ENCODE measurements at places on chromosomes 7 and 10. TPM values are rescaled to one million over a fixed set of nuclear protein-coding genes. Genes with fewer than 3 reads are reported as not detected.
A peak's percentile ranks its signal among the peaks of the same experiment; 100 is the strongest.

The SYCE1 gene
- total RNA-seq = 6.1 TPM

The MET gene
- 20.3 TPM for total RNA-seq

The PRLHR gene
- not detected for total RNA-seq

The FZD1 gene
- 14.5 TPM for total RNA-seq

The ZNF365 gene
- total RNA-seq = 0.82 TPM

The CCAR1 gene
- 49.2 TPM for total RNA-seq

The PRKAR2B gene
- 40.0 TPM for total RNA-seq

DNA sequence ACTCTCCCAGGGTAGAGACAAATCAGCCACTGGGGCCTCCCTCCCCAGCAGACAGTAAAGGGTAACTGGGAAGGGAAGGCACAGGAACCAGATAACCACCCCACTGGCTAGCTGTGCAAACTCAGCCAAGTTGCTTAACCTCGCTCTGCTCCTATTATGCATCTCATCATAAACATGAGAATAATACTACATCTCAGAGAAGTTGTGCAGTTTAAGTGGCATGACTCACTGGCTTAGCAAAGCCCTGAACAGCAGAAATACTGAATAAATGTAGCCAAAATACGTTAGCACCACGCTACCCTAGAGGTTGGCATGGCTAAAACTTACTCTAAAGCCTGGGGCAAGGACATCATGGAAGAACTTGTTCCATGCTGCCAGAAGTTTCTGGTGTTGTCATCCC, 128.1 kb upstream of the ANK3 start:
- no peak overlapping the region for H3K27ac ChIP-seq
- no peaks in the 10 kb centered on the region for H3K36me3 ChIP-seq
- DNase-seq = no peak
- H3K27me3 ChIP-seq = no peaks in the 10 kb centered on the region
- H3K4me1 ChIP-seq = no peaks in the 10 kb centered on the region

GRCh38 chr10:130016993-130017630, 53.0 kb upstream of the EBF3 start:
- DNase-seq = no peak
- no peaks in the 10 kb centered on the region for H3K36me3 ChIP-seq
- H3K4me3 ChIP-seq = no peak overlapping the region
- no peak overlapping the region for H3K27ac ChIP-seq

GRCh38 chr7:27434756-27435400, 192.3 kb downstream of the EVX1 start:
- H3K4me3 ChIP-seq = no peak overlapping the region
- no peaks in the 10 kb centered on the region for H3K4me1 ChIP-seq
- no peak overlapping the region for H3K27ac ChIP-seq

- H3K27me3 ChIP-seq = no peaks in the 10 kb centered on the region
- H3K36me3 ChIP-seq = no peaks in the 10 kb centered on the region
- no peak overlapping the region for H3K4me3 ChIP-seq
- no peaks in the 10 kb centered on the region for H3K4me1 ChIP-seq
- H3K27ac ChIP-seq = no peak overlapping the region
Measured at GRCh38 chr10:123266971-123267370, 112.8 kb downstream of the BUB3 start.

DNA sequence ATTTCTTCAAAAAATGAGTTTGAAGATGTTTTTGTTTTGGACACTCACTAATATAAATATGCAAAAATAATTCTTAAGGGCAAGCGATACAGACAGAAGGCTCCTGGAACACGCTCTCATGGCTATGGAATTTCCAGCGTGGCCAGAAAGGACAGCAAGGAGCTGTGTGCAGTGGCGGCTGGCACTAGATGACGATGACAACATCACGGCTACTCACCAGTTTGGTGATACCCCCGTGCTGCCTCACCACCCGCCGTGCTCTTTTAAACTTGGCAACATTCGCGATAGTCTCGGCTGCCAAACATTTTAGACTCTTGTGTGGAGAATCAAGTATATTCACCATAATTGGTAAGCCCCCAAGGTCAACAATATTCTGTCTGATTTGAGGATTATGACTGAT, 54.9 kb downstream of the ODAD2 start:
- H3K4me1 ChIP-seq = no peaks in the 10 kb centered on the region
- no peak for DNase-seq
- no peaks in the 10 kb centered on the region for H3K27me3 ChIP-seq
- no peak overlapping the region for H3K27ac ChIP-seq
- no peaks in the 10 kb centered on the region for H3K36me3 ChIP-seq
- H3K4me3 ChIP-seq = no peak overlapping the region

DNA sequence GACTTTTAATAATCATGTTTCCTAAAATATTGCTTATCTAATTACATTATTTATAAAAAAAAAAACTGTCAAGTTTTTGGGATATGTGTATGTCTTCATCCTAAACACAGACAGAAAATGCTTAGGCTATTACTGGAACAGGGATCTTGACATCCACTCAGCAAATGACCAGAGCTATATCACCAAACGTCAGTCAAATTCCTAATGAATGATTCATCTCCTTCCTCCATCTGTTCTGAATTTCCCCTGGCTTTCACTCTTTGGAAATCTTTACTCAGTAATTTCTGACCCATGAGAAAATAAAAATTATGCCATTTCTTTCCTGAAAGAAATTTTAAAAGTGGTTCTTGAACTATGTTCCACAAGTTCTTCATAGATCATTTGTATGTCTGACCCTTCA, 552.4 kb upstream of the KCND2 start:
- no peaks in the 10 kb centered on the region for H3K4me1 ChIP-seq
- no peak for DNase-seq
- H3K4me3 ChIP-seq = no peak overlapping the region
- H3K36me3 ChIP-seq = no peaks in the 10 kb centered on the region
- no peak overlapping the region for H3K27ac ChIP-seq

GRCh38 chr10:51564896-51565510, 134.4 kb downstream of the CSTF2T start:
- no peak for DNase-seq
- no peaks in the 10 kb centered on the region for H3K36me3 ChIP-seq
- H3K4me1 ChIP-seq = no peaks in the 10 kb centered on the region
- H3K27ac ChIP-seq = no peak overlapping the region
- H3K4me3 ChIP-seq = no peak overlapping the region

DNA sequence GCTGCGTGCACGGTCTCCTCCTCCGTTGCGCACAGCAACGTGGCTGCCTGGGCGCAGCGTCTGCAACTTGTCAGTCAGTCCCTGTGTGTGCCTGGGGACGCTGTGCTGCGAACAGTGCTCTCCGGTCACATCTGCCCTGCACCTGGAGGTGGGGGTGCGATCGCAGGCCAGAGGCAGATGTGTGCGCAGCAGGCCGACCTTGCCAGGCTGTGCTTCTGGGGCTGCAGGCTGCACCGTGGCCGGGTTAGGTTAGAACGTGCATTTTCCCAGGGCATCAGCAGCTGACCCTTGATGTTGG, 8.2 kb upstream of the GET4 start:
- no peak overlapping the region for H3K4me3 ChIP-seq
- peak overlapping the region; percentile 78 for H3K27ac ChIP-seq
- no peak for DNase-seq

DNA sequence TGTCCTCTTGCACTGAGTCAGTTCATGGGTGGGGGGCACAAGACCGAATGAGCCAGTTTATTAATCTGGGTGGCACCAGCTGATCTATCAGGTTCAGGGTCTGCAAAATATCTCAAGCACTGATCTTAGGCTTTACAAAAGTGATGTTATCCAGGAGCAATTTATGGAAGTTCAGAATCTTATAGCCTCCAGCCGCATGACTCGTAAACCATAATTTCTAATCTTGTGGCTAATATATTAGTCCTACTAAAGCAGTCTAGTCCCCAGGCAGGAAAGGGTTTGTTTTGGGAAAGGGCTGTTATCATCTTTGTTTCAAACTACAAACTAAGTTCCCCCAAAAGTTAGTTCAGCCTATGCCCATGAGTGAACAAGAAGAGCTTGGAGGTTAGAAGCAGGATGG, 33.9 kb downstream of the AKR1C8 start:
- no peaks in the 10 kb centered on the region for H3K4me1 ChIP-seq
- H3K4me3 ChIP-seq = no peak overlapping the region
- DNase-seq = no peak
- H3K27me3 ChIP-seq = no peaks in the 10 kb centered on the region

DNA sequence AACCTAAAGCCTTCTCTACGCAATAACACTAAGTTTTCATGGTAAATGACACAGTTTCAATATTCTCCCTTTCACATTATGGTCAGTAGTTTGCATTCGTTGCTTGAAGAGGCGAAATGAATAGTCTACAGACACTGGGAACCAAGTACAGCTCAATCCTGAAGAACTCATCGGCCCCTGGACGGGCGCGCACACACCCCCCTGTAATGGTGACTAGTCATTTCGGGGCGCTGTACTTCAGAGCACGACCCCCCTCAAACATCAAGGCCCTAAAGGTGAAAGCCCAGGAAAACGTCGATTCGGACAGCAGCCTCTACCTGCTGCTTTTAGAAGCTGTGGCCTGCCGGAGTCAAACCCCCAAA, 1.0 kb downstream of the NT5C2 start:
- peak overlapping the region; percentile 96 for H3K4me3 ChIP-seq
- H3K4me1 ChIP-seq = peaks cover 50% of the 10 kb centered on the region
- peak overlapping the region; percentile 98 for H3K27ac ChIP-seq
- H3K27me3 ChIP-seq = no peaks in the 10 kb centered on the region
- DNase-seq = no peak

DNA sequence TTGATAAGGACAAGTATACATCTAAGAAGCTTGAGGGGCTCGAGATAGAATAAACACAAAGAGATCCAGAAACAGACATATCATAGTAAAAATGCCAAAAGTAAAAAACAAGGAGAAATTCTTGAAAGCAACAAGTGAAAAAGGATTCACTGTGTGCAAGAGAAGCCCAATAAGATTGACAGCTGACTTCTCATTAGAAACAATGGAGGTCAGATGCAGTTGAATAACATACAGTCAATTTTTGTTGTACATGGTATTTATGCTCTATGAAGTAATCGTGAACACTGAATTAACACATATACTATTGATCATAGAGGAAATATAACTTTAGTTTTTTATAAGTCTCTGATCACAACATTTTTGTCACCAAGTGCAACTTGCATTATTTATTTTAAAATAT, 982.8 kb upstream of the SORCS1 start:
- no peak overlapping the region for H3K27ac ChIP-seq
- H3K27me3 ChIP-seq = no peaks in the 10 kb centered on the region
- H3K4me3 ChIP-seq = no peak overlapping the region
- DNase-seq = no peak
- no peaks in the 10 kb centered on the region for H3K36me3 ChIP-seq

- no peak overlapping the region for H3K4me3 ChIP-seq
- no peaks in the 10 kb centered on the region for H3K4me1 ChIP-seq
- H3K36me3 ChIP-seq = no peaks in the 10 kb centered on the region
- no peaks in the 10 kb centered on the region for H3K27me3 ChIP-seq
- DNase-seq = no peak
- no peak overlapping the region for H3K27ac ChIP-seq
Measured at GRCh38 chr7:2336626-2337299, 17.9 kb upstream of the EIF3B start.

- peak overlapping the region; percentile 63 for H3K27ac ChIP-seq
- peaks cover 57% of the 10 kb centered on the region for H3K4me1 ChIP-seq
- no peaks in the 10 kb centered on the region for H3K27me3 ChIP-seq
- H3K4me3 ChIP-seq = no peak overlapping the region
- peak; percentile 72 for DNase-seq
- no peaks in the 10 kb centered on the region for H3K36me3 ChIP-seq
Measured at GRCh38 chr7:94303695-94304094, 91.0 kb upstream of the COL1A2 start.

DNA sequence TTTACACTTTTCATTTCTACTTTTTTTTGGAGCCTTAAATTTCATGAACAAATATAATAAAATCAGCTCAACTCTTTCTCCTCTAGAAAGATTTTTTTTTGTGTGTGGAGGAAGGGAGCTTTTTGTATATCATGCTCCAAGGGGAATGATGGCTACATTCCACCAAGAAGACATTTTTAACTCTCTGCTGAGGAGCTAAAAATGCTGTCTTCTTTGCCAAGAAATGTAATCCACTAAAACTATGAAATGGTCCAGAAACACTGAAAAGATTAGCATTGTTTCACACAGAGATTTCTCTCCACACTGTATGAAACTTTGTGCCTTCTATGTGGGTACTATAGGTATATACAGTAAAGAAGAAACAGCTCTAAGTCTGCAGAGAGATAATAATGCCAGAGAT, 74.1 kb upstream of the ANK3 start:
- H3K4me1 ChIP-seq = no peaks in the 10 kb centered on the region
- H3K27ac ChIP-seq = no peak overlapping the region
- no peaks in the 10 kb centered on the region for H3K27me3 ChIP-seq
- no peaks in the 10 kb centered on the region for H3K36me3 ChIP-seq

- H3K27me3 ChIP-seq = no peaks in the 10 kb centered on the region
- no peak overlapping the region for H3K4me3 ChIP-seq
- H3K36me3 ChIP-seq = no peaks in the 10 kb centered on the region
- DNase-seq = no peak
- no peaks in the 10 kb centered on the region for H3K4me1 ChIP-seq
Measured at GRCh38 chr7:25381818-25382589, 153.7 kb upstream of the NPVF start.

DNA sequence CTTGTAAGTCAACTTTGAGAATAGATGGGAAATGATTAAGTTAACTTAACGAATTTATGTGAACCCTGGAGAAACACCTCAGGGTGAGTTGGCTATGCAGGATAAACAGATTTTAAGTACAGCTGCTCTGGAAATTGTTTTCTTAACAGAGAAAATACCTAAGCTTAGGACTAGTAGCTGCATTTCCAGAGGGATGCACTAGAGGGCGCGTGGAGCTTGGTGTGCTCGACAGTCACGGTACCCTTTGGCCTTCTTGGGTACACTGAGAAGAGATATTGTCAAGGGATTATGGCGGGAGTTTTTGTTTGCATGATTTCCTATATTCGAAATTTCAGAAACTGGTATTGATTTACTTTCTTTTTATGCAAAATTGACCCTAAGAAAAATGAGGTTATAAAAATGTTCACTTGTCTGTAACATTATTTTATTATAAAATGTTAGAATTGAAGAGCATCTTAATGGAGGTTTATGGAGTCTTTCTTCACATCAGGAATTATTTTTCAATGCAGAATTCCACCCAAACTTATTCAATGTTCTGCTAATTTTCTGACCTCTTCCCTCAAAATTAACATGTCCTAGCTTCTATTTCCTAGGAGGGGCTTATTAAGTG, 58.4 kb upstream of the MYO3A start:
- H3K36me3 ChIP-seq = no peaks in the 10 kb centered on the region
- no peaks in the 10 kb centered on the region for H3K4me1 ChIP-seq
- no peak for DNase-seq
- H3K27me3 ChIP-seq = no peaks in the 10 kb centered on the region
